ENCODE measurements at places on chromosomes 6 and 20.

DNA sequence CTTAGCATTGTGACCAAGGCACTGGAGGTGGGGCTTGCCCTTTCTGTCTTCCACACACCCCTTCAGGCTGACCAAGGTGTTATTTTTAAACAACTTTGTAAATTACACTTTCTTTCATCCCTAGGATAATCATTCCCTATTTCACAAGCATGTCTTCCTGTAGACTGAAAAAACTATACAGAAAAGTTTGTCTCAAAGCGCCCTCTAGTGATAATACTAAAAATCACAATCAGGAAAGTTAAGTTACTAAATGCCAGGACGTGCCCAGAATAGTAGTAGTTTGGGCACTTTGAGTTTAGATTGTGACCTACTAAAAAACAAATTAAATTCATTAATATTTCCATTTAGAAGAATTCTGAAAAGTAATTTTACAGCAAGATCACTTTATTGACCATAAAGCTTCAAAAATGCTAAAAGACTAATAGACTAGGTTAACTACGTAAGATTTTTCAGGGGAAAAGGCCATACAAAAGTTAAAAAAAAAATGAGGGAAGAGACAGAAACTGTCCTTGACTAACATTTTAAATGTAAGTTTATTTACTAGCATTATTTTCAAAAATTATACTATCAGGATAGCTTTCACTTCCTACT, 123.3 kb upstream of the DUSP22 start:
- DNase-seq: peak; percentile 3

DNA sequence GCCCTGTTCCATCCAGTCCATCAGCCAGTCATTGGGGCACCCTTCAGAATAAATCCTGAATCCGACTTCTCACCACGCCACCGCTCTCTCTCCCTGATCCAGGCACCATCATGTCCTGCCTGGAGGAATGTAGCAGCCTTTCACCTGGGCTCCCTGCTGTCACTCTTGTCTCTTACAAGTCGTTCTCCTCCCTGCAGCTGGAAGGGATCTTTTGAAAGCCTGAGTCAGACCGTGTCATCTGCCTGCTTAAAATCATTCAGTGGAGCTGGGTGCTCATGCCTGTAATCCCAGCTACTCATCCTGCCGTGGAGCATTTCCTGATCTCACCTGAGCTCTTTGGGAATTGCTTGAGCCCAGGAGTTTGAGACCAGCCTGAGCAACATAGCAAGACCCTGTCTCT, 19.2 kb upstream of the KCNG1 start:
- no peak for DNase-seq

DNA sequence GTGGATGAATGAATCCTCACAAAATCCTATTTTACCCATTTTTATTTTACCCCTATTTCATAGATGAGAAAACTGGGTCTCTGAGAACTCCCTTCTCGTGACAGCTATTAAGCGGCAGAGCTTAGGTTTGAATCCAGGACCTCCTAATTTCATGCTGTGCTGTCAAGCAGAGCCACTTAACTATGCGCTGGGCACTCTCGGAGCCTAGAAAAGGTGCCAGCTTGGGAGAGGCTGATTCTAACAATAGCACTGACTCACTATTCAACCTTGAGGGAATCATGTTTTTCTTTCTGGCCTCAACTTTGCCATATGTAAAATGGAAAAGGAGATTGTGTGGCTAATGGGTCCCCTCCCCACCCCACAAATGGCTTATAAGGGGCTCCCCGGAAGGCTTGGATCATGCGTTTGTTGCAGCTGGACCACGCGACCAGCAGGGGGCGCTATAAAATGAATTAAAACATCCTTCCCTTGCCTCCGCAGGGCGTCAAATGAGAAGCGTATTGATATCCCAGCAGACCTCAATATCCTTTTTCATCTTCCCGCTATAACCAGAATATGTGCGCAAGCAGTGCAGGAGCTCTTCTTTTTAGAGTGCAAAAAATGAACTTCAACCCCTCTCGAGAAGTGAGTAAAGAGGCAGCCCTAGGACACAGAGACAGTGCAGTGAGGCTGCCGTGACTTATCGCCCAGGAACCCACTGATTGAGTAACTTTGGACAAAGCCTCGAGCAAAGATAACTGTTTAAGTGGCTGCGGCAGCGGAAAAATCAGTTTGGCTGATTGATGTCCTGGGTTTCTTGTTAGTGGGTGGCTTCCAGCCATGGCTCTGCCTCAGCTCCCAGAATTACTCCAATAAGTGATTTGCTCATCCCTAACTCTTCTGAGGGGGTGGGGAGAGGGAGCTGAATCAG, 12.8 kb upstream of the PDYN start:
- DNase-seq: no peak

DNA sequence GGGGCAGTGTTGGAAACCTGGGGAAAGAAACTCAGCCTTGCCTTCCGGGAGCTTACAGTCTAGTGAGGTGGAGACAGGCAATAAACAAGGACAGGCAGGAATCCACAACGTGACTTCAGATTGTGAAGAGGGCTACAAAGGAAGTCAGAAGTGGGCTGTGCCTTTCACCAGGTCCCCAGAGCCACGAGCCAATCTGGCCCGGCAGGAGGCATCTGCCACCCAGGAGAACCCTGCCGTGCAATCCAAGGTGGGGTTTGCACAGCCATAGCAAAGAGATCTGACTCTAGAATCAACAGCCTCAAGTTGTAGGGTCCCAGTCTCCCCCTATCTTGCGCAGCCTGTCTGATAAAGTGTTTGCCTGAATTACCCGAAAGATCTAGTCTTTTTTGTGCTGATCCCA, 5.5 kb downstream of the SLC32A1 start:
- no peak for DNase-seq

DNA sequence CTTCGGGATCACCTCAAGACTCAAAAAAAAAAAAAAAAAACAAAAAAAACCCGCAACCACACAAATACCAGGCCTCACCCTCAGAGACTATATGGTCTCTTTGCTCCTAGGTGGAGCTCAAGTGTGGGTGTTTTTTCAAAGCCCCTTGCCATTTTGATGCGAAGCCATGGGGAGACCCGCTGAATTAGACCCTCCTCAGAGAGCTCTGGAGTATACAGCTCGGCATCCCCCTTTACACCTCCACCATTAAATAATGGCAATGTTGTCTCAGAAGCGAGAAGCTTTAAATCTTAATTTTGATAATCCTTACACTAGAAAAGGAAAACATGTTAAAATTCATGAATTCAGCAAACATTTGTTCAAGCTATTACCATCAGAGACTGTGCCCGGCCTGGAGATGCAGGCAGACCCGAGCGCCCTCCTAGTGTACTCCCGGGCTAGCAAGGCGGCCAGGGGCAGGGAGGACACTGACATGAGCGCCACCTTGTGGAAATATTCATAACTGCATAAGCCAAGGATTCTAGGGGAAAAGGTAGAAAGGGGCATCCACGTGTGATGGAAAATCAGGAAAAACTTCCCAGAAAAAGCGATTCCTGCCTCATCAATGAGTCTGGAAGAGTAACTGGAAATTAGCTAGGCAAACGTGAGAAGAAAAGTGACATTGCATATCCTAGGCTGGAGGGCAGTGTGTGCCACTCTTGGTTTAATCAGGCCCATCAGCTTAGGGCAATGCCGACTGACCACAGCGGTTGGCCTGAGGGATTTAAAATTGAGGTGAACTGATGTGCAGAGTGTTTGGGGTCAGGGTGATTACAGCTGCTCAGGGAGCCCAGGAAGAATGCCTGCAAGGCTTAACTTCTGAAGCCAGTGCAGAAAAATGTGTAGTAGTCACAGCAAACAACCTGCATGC, 72.5 kb downstream of the B3GAT2 start:
- DNase-seq: no peak

GRCh38 chr6:142320366-142320765, 18.6 kb downstream of the ADGRG6 start:
- no peak for DNase-seq

- DNase-seq: no peak
Measured at GRCh38 chr20:41379551-41379950, 12.9 kb upstream of the EMILIN3 start.

GRCh38 chr20:58179083-58179431, 49.4 kb downstream of the ANKRD60 start:
- no peak for DNase-seq

DNA sequence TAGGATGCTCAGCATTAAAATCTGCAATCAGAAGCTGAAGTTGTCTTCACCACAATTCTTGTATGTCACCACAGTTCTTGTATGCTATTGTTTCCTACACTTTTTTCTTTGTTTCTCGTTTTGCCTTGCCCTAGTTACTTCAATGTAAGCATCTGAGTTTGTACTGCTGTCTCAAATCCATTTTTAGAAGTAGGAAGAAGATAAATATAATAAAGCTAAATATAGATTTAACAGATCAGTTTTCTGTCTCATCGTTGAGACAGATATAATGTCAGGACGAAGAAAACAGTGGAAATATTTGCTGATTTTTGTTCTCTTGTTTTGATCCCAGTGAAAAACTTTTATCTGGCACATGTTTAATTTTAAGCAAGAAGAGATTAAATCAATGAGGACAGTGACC, 318.0 kb downstream of the QKI start:
- no peak for DNase-seq

GRCh38 chr6:37110500-37111461, 59.2 kb upstream of the PIM1 start:
- DNase-seq: no peak

DNA sequence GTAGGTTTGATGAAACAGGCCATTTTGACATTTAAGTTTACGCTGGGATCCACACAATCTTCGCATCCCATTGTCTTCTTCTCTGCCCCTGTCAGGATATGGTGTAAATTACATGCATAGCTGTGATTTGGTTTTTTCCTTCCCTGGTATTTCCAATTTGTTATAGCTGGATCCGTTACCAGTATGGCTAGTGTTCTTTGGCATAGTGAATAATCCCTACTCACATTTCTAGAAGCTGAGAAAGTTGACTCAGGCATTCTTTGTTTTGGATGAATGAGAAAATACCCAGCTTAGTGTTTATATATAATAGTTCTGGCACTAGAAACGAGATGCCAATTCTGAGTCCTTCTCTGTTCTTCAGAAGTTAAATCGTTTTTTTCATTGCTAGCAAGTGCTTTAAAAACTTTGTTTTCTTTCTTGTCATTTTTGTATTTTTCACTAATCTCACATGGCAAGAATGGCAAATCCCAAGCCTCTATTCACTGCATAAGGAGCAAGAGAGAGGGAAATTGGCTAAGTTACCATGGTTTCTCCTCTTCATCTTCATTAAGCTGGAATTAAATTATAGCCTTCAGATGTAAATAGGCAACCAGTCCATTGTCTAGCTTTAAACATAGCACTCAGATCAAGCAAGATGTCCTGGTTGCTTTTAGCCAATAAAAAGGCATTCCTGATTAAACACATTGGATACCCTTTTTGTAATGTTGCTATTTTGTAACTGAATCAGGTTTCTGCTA, 91.9 kb upstream of the LAMP5 start:
- no peak for DNase-seq

GRCh38 chr6:113653275-113653674, 203.9 kb upstream of the MARCKS start:
- no peak for DNase-seq

GRCh38 chr20:60211618-60212463, 253.6 kb downstream of the CDH26 start:
- DNase-seq: no peak

DNA sequence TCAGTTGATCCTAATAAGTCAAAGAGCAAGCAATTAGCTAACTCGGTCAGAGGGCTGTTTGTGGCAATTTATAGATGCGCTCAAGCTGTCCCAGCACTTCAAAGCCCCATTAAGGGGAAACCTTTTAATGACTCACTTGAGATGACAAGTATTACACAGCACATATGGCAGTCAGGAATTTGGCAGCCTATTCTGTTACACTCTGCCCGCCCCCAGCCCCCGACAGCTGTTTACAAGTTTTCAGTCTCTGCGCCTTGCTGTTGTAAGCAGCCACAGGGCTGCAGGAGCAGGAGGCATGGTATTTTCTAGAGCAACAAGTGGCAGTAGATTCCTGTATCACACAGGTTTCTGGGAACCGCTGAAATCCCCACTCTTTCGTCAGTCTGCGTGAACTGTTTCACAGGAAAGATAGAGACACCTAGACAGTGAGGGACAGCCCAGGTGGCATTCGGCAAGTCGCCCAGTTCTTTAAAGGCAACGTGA, 263.0 kb downstream of the FOXC1 start:
- DNase-seq: no peak
